ENCODE measurements at places on chromosomes 2 and 18. TPM values are rescaled to one million over a fixed set of nuclear protein-coding genes. Genes with fewer than 3 reads are reported as not detected.

- peaks cover 22% of the 10 kb centered on the region for H3K4me1 ChIP-seq
- H3K4me3 ChIP-seq, result no peak overlapping the region
- H3K36me3 ChIP-seq, result no peaks in the 10 kb centered on the region
- no peak overlapping the region for H3K27ac ChIP-seq
Observed at GRCh38 chr18:50008306-50008705, 186.6 kb downstream of the MYO5B start.

Gene SPDYA
- 0.66 TPM for total RNA-seq

DNA sequence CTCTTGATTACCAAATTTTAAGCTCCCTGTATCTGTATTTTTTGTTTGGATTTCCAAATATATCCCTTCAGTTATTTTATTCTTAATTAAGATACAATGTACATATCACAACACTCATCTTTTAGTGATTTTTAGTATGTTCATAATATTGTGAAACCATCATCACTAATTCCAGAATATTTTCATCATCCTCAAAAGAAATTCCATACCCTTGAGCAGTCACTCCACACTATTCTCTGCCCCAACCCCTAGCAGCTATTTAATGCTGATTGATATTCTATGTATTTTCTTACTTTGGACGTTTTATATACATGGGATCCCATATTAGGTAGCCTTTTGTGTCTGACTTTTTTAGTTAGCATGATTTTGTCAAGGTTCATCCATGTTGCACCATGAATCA lies 127.4 kb upstream of the SLC8A1 start:
- H3K4me3 ChIP-seq, result no peak overlapping the region
- no peak for DNase-seq
- no peaks in the 10 kb centered on the region for H3K4me1 ChIP-seq
- H3K36me3 ChIP-seq, result no peaks in the 10 kb centered on the region
- no peaks in the 10 kb centered on the region for H3K27me3 ChIP-seq

- peaks cover 28% of the 10 kb centered on the region for H3K27me3 ChIP-seq
- H3K27ac ChIP-seq, result no peak overlapping the region
- peak overlapping the region; percentile 48 for H3K4me3 ChIP-seq
- no peaks in the 10 kb centered on the region for H3K4me1 ChIP-seq
- H3K36me3 ChIP-seq, result no peaks in the 10 kb centered on the region
- DNase-seq, result peak; percentile 36
Observed at GRCh38 chr2:232876161-232876977, 6.3 kb downstream of the SNORC start.

Gene RSAD2
- 13.2 TPM for total RNA-seq

DNA sequence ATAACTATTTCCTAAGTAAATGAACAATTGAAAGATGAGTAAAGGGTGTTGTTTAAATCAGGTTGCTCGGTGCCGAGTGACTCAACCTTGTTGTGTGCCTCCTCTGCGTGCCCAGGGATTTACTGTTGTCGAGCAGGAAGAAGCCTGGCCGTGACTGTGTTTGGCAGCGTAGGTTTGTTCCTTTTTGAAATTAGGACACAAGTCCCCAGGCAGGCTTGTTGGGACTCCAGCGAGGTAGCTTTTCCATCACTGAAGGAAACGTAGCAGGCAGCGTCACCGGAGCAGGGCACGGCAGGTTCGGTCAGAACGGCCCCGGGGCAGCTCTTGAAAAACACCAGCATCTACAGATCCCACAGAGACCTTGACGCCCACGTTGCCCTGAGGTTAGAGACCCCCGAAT lies 48.6 kb downstream of the TMEM18 start:
- H3K27me3 ChIP-seq, result no peaks in the 10 kb centered on the region
- H3K4me1 ChIP-seq, result no peaks in the 10 kb centered on the region
- H3K36me3 ChIP-seq, result no peaks in the 10 kb centered on the region
- DNase-seq, result no peak
- no peak overlapping the region for H3K4me3 ChIP-seq
- H3K27ac ChIP-seq, result no peak overlapping the region

- no peaks in the 10 kb centered on the region for H3K4me1 ChIP-seq
- no peaks in the 10 kb centered on the region for H3K27me3 ChIP-seq
- no peak overlapping the region for H3K4me3 ChIP-seq
- no peak overlapping the region for H3K27ac ChIP-seq
- DNase-seq, result peak; percentile 51
Observed at GRCh38 chr2:84965827-84966226, 5.1 kb upstream of the KCMF1 start.

DNA sequence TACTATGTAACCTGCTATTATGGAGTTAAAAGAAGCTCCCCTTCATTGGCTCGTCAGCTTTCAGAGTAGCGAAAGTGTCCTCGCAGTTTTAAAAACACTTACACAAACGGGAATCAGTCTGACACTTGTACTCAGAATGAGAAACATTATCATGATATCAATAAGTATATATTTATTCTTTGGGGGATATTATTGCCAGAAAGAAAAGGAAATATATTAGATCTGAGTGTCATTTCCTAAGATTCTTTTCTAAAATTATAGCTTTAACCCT lies 584.5 kb downstream of the ZEB2 start:
- H3K27me3 ChIP-seq, result no peaks in the 10 kb centered on the region
- peaks cover 12% of the 10 kb centered on the region for H3K4me1 ChIP-seq
- DNase-seq, result no peak

DNA sequence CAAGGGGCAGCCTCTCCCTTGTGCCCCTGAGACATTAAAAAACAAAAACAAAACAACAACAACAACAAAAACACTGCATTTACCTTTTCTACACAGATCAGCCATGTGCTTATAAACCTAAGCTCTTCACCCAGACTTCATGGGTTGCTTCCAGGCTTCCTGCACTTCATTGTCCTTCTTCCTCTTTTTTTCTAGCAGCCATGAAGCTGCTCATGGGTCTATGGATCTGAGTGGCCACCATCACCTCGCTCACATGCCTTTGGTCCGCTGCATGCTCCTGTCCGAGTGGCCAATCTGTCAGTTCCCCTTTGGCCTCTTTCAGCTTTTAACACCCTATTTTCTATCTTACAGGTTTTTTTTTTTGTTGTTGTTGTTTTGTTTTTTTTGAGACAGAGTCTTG lies 9.0 kb upstream of the TET3 start:
- H3K4me1 ChIP-seq, result peaks cover 11% of the 10 kb centered on the region
- H3K4me3 ChIP-seq, result no peak overlapping the region
- DNase-seq, result no peak
- peaks cover 9% of the 10 kb centered on the region for H3K27me3 ChIP-seq
- H3K36me3 ChIP-seq, result no peaks in the 10 kb centered on the region

DNA sequence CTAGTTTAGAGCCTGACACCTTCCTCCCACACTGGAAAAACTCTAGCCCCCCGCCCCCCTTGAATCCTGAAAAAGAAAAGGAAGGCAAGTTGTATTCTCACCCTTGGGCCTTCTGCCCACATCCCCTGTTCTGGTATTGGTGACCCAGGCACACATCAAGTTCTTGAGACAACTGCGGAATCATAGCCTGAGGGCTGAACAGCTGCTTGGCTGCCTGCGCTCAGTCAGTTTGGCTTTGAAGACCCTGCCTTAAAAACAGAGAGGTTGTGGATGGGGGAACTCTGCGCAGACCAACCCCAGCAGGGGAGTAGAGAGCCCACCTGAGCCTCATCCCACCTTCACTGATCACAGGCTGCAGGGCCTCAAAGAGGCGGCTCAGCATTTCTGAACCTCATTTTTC lies 229.2 kb downstream of the ANAPC1 start:
- no peak overlapping the region for H3K27ac ChIP-seq
- H3K4me1 ChIP-seq, result peaks cover 5% of the 10 kb centered on the region
- no peaks in the 10 kb centered on the region for H3K36me3 ChIP-seq
- H3K4me3 ChIP-seq, result no peak overlapping the region
- DNase-seq, result no peak

- no peaks in the 10 kb centered on the region for H3K27me3 ChIP-seq
- no peak overlapping the region for H3K4me3 ChIP-seq
- no peaks in the 10 kb centered on the region for H3K4me1 ChIP-seq
- no peak overlapping the region for H3K27ac ChIP-seq
Observed at GRCh38 chr18:66728951-66729350, 125.1 kb upstream of the CDH19 start.

DNA sequence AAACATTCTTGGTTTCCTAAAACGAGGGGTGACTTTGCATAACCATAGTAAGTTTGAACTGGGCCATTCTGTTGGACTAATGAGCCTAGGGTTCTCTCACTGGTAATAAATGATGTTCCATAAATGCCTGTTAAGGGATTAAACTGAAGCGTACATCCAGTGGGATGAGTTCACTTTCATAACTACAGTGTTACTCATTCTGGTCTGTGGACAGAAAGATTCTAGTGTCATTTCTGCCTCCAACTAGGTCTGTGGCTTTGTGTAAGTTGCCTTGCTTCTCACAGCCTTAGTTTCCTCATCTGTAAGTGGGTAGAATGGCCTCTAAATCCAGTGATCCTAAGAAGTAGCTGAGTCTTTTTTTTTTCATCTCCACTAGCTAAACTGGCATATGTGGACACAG lies 1860.6 kb upstream of the PIK3C3 start:
- peaks cover 4% of the 10 kb centered on the region for H3K4me1 ChIP-seq
- no peak for DNase-seq
- H3K36me3 ChIP-seq, result no peaks in the 10 kb centered on the region
- H3K27me3 ChIP-seq, result no peaks in the 10 kb centered on the region

GRCh38 chr2:1115843-1116539 lies 165.3 kb downstream of the SNTG2 start:
- no peak for DNase-seq
- H3K27me3 ChIP-seq, result no peaks in the 10 kb centered on the region
- no peak overlapping the region for H3K27ac ChIP-seq
- no peaks in the 10 kb centered on the region for H3K4me1 ChIP-seq
- no peaks in the 10 kb centered on the region for H3K36me3 ChIP-seq

DNA sequence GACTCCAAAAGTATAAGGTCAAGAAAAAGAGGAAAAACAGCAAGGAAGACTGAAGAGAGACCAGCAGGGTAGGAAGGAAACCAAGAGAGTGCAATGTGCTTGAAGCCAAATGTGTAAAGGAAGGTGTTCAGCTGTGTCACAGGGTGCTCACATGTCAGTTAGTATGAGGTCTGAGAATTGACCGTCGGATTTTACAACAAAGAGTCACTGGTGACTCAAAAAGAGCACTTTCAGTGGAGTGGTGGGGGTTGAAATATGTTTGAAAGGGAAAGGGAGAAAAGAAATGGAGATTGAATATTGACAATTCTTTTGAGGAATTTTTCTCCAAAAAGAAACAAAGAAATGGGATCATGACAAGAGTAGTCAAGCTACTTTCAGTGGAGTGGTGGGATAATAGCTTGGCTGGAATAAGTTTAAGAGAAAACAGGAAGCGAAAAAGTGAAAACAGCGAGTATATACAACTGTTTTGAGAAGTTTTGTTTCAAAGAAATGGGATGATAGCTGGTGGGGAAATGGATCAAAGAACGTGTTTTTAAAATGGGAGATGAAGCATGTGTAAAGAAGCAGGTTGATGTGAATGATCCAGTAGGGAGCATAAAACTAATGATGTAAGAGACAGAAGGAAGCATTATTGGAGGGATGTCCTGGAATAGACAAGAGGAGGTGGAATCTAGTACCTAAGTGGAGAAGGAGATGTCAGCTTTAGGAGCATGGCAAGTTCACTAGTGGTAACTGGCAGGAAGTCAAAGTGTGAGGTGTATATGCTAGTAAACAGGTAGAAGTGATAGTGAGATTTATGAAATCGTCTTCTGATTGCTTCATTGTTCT lies 3.6 kb upstream of the TSPYL6 start:
- H3K27ac ChIP-seq, result no peak overlapping the region
- H3K27me3 ChIP-seq, result no peaks in the 10 kb centered on the region
- DNase-seq, result no peak
- no peaks in the 10 kb centered on the region for H3K36me3 ChIP-seq
- H3K4me1 ChIP-seq, result no peaks in the 10 kb centered on the region

- H3K36me3 ChIP-seq, result no peaks in the 10 kb centered on the region
- no peak within 1 kb of the TSS for H3K4me3 ChIP-seq
- no peak for DNase-seq
- no peaks in the 10 kb centered on the region for H3K27me3 ChIP-seq
- H3K27ac ChIP-seq, result no peak within 1 kb of the TSS
Observed at GRCh38 chr18:46657115-46657955, at the start of gene LOXHD1. TSS of gene LOXHD1 (minus strand) at chr18:46657220. CDS start at chr18:46657033, 187 bp downstream.

GRCh38 chr2:100237163-100237562 lies 85.1 kb downstream of the LONRF2 start:
- no peaks in the 10 kb centered on the region for H3K4me1 ChIP-seq
- no peak overlapping the region for H3K4me3 ChIP-seq
- DNase-seq, result no peak
- no peaks in the 10 kb centered on the region for H3K27me3 ChIP-seq
- H3K27ac ChIP-seq, result no peak overlapping the region

DNA sequence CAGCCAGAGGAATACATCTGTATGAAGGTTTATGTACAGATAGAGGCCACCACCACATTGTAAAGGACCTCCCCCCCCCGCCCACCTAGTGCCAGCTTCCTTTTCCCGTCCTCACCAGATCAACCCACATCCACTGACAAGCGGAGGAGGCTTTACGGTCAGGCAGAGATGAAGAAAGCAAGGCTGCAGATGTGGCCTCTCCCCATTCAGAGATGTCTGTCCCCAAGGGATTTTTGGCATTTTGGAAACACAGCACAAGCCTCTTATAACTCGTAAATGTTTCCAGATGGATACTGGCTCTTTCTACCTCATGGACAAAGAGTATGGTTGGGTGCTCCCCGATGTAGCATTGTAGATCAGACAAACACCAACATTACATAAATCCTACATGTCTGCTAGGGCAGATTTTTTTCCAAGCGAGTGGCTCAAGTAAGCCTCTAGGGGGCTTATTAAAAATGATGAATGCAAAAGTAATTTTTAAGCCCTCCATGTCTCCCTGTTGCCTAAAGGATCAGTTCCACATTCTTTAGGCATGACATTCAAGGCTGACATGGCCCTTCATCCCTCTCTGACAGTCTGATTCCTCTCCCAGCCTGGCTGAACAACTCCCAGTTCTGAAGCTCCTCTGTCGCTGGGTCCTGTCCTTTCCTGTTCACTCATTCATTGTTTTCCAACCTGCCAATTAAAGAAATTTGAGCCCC lies 11.7 kb downstream of the VIT start:
- H3K27me3 ChIP-seq, result no peaks in the 10 kb centered on the region
- H3K4me1 ChIP-seq, result no peaks in the 10 kb centered on the region
- no peak overlapping the region for H3K27ac ChIP-seq
- no peak overlapping the region for H3K4me3 ChIP-seq
- DNase-seq, result no peak
- H3K36me3 ChIP-seq, result no peaks in the 10 kb centered on the region

DNA sequence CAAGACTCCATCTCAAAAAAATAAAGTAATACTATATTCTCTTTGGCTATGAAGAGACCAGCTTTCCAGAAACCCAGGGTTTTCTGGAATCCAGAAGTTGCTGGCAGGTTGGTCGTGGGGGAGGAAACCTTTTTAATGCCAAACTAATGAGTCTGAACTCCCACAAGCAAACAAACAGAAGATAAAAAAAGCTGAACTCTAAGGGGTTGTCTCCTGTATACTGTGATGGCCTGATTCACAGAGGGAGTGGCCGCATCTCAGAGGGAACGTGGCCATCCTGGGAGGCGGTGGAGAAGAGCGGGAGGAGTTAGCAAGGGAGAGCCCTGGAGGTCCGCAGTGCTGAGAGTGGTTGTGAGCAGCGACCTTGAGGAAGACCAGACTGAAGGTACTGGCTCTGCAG lies 36.1 kb downstream of the LIMS1 start:
- H3K36me3 ChIP-seq, result no peaks in the 10 kb centered on the region
- peaks cover 75% of the 10 kb centered on the region for H3K4me1 ChIP-seq
- no peak for DNase-seq
- H3K4me3 ChIP-seq, result no peak overlapping the region

GRCh38 chr2:137800386-137800785 lies 163.9 kb upstream of the HNMT start:
- H3K4me1 ChIP-seq, result no peaks in the 10 kb centered on the region
- no peaks in the 10 kb centered on the region for H3K36me3 ChIP-seq
- DNase-seq, result no peak
- H3K4me3 ChIP-seq, result no peak overlapping the region

GRCh38 chr2:101679037-101679726 lies 18.3 kb upstream of the MAP4K4 start:
- H3K4me1 ChIP-seq, result no peaks in the 10 kb centered on the region
- no peak overlapping the region for H3K27ac ChIP-seq
- no peak overlapping the region for H3K4me3 ChIP-seq
- H3K27me3 ChIP-seq, result no peaks in the 10 kb centered on the region
- no peak for DNase-seq
- H3K36me3 ChIP-seq, result no peaks in the 10 kb centered on the region

Gene TEKT4
- not detected for total RNA-seq

All from sigmoid colon (tissue), 7 donors.